ENCODE measurements at places on chromosomes 16 and 17.

- DNase-seq: no peak
Measured at GRCh38 chr17:66373944-66374817, 71.8 kb downstream of the PRKCA start.

DNA sequence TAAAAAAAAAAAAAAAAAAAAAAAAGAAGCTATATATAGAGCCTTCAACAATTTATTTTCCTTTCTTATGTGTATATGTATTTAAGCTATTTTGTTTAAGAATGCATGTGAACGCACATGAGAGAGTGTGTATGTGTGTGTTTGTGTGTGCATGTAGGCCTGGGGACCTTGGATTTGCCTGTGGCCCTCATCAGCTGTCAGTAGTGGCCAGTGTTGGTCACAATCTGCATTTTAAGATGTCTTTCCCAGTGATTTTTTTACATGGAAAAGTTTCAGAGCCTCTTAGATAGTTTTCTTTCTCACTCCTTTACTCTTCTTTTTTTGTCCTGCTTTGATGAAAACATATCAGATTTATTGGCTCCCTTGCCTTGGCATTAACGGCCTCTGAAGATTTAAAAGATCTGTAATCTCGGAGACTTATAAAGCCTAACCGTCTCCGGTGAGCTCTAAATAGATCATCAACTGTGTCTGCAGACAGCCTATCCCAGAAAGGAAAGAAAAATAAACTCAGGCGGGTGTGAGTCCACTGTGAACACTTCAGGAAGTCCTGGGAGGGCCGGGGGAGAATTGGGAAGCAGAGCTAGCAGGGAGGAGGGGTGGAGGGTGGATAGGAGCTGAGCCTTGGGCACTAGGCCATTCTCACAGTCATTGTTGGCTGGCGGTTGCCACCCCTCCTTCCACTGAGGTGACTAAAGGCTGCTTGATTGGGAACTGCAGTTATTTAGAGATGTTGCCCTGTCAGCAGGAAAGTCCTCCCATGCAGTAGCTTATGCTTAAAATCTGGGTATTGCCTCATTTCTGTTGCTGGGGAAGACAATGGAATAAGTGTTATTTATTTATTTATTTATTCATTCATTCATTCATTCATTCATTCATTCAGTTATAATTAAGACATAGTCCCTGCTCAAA, 86.8 kb downstream of the WWP2 start:
- peak; percentile 29 for DNase-seq

GRCh38 chr17:15955793-15956541, 11.0 kb downstream of the ADORA2B start:
- DNase-seq: no peak

- no peak for DNase-seq
Measured at GRCh38 chr16:84531671-84532111, 27.2 kb upstream of the MEAK7 start.

GRCh38 chr17:61794792-61795191, 68.5 kb downstream of the BRIP1 start:
- DNase-seq: no peak

- DNase-seq: no peak
Measured at GRCh38 chr16:82016263-82016662, 5.0 kb upstream of the SDR42E1 start.

GRCh38 chr17:76491271-76492122, 9.7 kb downstream of the RHBDF2 start:
- no peak for DNase-seq

- DNase-seq: no peak
Measured at GRCh38 chr17:77886387-77886728, 72.1 kb upstream of the TNRC6C start.

DNA sequence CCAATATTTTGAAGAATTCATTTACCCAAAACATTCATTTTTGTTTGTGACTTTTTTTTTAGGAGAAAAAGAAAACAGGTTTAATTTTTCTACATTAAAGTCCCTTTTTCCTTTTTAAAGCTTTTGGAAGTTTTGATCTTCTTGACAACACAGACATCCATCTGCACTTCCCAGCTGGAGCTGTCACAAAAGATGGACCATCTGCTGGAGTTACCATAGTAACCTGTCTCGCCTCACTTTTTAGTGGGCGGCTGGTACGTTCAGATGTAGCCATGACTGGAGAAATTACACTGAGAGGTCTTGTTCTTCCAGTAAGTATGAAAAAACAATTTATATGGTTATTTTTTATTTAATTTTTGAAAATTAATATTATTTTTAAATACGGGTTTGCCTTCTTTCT, 37.2 kb downstream of the SIAH1 start:
- no peak for DNase-seq

GRCh38 chr17:77308861-77309726, 168.3 kb downstream of the SEC14L1 start:
- no peak for DNase-seq

GRCh38 chr16:1319041-1319440, 9.6 kb downstream of the UBE2I start:
- DNase-seq: no peak

DNA sequence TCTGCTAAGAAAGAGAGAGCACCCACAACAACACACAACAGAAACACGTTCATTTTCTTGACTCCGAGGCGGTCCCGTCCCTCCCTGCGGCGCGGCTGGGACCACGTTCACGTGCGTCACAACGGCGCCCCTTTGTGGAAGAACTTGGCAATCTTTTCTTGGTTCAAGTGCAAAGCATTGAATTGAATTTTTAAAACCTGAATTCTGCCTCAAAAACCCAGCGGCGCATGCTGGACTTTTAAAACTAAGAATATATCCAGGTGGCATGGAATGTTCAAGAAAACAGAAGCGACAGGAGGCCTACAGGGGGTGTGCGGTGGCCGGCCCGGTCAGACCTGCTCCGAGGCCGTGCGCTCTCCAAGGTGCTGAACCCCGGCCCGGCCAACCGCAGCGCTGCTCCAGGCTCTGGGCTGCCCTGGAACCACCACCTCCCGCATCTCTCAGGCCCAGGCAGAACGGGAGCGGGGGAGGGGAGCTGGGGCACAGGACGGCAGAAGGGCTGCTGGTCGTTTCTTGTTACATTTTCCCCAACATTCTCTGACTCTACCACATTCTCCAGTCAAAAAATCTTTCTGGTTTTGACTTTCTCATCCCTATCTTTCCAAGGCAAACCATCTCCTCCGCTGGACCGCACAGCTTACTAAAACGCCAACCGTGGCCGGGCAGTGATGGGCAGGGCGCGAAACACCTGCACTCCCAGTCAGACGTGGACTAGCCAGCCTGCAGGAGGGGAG, 3.4 kb upstream of the HEXD start:
- no peak for DNase-seq

DNA sequence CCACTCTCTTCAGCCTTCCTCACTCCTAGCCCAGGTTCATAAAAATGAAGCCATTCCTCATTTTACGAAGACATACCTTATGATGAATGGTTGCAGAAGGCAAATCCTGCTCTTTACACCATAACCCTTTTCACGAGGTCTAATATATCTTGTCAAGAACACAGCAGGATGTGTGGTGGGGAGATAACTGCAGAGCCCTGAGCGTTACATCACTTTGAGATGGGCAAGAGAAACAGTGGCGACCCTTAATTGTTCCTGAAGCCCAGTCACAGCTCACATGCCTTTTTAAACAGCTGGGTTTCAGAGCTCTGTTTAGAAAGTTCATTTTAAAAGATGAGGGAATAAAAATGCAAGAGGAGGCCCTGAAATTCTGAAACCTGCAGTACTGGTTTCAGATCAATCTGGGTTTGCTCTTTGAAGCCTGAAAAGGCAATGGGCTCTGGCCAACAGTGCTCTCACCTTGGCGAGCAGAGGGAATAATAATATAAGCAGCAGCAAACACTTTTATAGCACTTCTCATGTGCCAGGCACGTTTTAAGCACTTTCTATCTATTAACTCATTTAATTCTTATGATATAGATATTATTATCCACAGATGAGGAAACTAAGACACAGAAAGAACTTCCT, 2.9 kb downstream of the FAM117A start:
- no peak for DNase-seq

DNA sequence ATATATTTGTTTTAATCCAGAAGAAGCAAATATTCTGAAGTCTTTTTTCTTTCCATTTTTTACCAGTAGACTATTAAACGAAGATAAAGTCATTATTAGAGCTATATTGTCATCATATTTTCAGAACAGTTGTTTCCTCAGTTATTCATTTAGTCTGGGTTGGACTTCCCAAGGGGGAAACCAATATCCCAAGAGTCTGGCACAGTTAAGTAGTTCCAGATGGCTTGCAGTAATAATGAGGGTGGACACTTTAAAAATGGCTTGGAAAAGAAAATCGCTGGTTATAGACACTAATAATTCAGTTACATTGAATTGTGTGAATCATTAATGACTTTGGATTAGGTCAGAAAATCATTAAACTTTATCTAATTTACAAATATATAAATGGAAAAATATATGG, 3.9 kb downstream of the PPM1E start:
- no peak for DNase-seq

- no peak for DNase-seq
Measured at GRCh38 chr17:7258731-7259554, 3.3 kb downstream of the CLDN7 start.

DNA sequence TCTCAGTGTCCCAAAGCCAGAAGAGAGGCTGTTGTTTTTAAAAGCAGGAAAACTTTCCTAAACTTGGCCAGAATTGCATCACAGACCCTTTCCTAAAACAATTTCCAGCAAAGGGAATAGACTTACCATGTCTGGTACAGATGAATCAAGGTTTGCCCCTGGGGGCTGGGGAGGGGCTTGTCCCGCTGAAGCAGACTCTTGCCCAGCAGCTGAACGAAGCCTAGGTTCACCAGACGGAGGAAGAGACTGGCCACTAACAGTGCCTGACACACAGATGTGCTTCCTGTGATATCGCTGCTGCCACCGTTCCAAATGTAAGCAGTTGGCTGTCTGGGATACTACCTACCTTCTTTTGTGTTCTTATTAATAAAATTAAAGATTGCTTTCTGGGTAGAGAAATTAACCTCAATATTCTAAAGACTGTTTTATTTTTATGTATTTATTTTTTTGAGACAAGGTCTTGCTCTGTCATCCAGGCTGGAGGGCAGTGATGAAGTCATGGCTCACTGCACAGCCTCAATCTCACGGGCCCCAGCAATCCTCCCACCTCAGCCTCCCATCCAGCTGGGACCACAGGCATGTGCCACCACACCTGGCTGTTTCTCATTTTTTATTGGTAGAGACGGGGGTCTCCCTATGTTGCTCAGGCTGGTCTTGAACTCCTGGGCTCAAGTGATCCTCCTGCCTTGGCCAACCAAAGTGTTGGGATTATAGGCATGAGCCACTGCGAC, 13.5 kb downstream of the PRCD start:
- DNase-seq: no peak

GRCh38 chr16:84414789-84415326, 46.5 kb downstream of the ATP2C2 start:
- no peak for DNase-seq

DNA sequence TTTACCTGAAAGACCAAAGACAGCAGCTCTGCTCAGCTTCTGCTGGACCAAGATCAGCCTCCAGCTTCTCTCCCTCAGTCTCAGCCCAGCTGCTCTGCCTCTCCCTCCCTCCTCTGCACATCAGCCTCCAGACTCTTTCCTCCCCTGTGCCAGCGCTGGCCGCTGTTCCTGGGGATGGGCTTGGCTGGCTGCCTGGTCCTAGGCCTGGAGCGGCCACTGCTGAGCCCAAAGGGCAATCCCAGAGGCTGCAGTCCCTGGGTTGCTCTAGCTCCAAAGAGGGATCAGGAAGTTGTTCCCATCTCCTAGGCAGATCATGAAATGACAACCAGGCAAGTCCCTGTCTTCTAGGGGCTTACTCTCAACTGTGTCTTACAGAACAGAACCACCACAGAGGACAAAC, 31.3 kb downstream of the DCUN1D3 start:
- no peak for DNase-seq

DNA sequence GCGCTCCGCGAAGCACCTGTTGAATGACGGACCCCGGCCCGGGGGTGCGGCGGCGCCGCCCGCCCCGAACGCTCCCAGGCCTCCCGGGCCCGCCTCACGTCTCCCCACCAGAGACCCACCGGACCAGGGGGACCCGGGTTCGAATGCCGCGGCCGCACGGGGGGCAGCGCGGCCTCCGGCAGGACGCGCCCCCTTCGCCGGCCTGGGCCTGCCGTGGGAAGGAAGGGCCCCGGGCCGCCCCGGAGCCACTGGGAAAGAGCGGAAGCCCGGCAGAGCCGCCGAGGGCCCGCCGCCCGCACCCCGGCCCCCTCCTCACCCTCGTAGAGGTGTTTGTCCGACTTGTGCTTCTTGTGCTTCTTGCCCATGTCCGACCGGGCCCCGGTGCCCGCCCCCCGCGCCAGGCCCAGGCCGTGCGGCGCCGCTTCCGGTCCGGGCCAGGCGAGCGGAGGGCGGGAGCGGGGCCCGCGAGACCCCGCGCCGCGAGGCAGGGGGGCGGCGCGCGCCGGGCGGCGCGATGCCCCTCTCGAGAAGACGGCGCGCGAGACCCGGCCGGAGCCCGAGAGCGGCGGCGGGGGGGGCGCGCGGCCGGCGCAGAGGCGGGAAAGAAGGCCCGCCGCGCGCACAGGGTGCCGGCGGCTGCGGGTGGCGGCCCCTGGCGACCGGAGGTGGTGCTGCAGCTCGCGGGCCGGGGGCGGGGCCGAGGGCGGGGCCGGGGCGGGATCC, at the start of gene BRD7:
Gene BRD7 (minus strand): TSS at position 579 of the 723 bp plus-strand sequence. CDS start 214 bp downstream, at position 365.
- no peak for DNase-seq

DNA sequence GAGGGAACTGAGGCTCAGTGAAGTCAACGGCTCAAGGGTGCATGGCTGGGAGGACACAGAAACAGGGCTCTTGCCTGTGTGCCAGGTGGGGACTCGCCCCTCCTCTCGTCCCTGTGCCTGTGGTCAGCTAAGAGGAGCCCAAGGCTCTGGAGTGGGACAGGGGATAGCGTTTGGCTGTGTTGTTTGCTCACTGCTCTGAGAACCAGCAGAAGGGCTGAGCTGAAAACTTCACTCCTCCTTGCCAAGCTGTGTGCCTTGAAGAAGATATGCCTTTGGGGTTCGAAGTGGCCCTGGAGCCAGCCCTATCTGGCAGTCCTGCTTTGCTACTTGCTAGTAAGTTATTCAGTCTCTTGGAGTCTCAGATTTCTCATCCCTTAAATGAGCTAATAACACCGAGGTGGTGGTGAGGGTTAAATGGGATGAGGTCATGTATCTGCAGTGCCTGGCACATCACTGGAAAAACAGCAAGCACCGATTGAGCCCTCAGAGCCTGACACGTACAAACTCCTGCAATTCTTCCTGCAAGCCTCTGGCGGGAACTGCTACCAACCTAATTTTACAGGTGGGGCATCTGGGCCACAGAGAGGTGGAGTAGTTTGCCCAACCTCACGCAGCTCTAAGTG, 17.7 kb downstream of the FOXL1 start:
- DNase-seq: no peak

DNA sequence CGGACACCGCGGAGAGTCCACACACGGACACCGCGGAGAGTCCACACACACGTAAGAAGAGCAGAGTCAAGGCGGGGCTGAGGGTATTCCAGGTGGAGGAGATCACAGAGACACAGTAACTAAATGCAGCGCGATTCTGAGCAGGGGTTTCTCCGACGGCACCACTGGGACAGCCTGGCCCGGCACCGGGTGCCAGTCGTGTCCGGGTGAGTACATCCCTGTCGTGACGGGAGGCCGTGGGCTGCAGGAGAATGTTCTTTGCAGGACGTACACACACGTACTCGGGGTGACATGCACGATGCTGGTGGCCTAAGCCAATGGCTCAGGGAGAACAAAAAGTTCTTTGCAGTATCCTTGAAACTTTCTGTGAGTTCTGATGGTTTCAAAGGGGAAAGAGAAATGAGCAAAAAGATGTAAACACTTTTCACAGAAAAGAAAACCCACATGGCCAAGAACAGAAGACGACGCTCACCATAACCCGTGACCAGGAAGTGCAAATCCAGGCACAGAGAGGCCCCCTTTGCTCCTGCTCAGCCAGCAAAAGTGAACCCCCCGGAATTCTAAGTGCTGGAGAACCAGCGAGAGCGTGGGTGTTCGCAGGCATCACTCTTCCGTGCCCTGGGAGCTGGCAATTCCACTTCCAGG, 53.7 kb upstream of the METRNL start:
- no peak for DNase-seq

Data from glomerular endothelial cell (primary cell).